Stimulated activated CD4-positive, alpha-beta T cell treated with anti-CD3 and anti-CD28 coated beads, Interleukin-1b, Interleukin-23, amount 100 ng/mL, for 1 hour (primary cell): ENCODE measurements at places on chromosomes 2 and 18.

GRCh38 chr2:99797475-99797874 lies 307.7 kb upstream of the REV1 start:
- no peak for DNase-seq

DNA sequence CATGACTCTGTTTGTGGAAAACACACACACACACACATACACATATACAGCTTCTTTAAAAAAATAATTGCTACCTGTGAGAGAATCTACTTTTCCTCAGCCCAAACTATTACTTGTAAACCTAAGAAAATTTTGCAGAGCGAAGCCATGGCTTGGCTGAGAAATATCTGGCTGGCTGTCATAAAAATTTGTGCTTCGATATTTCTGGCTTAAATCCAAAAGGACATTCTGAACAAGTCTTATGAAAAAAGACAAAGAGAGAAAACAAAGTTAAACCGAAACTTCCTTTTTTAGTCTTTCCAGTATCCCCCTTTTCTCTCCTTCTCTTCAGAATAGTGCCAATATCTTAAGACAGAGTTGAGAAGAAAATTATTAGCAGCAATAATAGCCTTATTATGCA lies 2048.0 kb downstream of the SUCLG1 start:
- no peak for DNase-seq

DNA sequence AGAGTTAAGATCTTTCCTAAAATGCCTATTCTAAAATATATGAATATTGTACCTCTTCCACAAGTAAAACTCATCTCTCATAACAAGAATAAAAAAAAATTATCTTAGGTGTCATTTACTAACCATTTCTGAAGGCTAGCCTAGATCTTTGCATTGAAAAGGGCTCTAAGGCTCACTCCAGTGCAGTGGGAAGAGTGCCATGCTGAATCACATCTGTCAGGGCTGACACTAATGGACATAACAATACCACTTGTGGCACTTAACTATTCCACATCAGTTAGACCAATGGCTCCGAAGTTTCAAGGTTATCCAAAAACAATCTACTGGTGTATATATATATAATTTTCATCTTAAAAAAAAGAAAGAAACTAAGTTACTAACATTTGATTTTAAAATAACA lies 130.2 kb downstream of the EXOC6B start:
- DNase-seq = no peak

GRCh38 chr18:36454848-36455458 lies 157.4 kb downstream of the FHOD3 start:
- DNase-seq = no peak

DNA sequence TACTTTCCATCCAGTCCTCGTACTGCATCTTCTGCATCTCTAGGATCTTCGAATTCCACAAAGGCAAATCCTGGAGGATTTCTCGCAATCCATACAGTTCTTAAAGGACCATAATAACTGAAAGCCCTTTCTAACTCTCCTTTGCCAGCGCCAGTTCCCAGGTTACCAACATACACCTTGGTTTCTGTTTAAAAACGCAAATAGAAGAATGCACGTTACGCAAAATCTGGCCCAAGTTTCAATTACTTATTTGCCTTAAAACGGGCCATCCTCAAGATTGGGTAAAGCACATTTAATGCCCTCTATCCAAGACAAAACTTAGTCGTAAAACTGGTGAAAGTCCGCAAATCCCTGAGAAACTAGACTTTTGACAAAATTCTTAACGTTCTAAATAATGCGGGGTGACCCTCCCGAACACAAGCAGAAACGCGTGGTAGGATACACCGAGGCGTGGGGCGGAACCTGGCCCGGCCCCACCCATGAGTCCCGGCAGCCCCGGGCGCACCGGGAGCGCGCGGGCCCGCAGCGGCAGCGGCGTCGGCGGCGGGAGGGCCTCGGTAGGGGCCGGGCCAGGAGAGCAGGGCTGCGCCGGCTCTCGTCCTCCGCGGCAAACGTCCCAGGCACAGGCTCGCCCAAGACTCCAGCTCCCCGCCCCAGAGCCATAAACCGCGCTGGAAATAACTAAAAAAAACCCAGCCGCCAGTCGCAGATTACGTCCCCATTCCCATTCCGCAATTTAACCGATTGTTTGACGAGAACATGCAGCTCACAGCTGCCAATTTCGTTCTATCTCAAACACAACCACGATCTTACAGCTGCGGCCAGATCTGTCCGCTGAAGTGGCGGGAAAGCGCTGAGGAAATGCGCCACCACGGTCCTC lies 910 bp downstream of the SRSF7 start:
- no peak for DNase-seq

- DNase-seq = no peak
Measured at GRCh38 chr2:109300582-109300981, 171.6 kb downstream of the SH3RF3 start.

GRCh38 chr2:102000813-102001766 lies 9.3 kb downstream of the IL1R2 start:
- no peak for DNase-seq

- no peak for DNase-seq
Measured at GRCh38 chr2:168490015-168490874, 34.2 kb downstream of the CERS6 start.

DNA sequence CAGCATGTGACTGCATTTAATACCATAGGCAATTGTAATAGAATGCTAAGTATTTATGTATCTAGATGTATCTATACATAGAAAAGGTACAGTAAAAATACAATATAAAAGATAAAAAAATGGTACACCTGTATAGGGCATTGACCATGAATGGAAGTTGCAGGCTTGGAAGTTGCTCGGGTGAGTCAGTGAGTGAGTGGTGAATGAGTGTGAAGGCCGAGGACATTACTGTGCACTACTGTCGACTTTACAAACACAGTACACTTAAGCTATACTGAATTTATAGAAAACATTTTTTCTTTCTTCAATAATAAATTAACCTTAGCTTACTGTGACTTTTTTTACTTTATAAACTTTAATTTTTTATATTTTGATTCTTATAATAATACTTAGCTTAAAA lies 8.9 kb downstream of the DIS3L2 start:
- no peak for DNase-seq

DNA sequence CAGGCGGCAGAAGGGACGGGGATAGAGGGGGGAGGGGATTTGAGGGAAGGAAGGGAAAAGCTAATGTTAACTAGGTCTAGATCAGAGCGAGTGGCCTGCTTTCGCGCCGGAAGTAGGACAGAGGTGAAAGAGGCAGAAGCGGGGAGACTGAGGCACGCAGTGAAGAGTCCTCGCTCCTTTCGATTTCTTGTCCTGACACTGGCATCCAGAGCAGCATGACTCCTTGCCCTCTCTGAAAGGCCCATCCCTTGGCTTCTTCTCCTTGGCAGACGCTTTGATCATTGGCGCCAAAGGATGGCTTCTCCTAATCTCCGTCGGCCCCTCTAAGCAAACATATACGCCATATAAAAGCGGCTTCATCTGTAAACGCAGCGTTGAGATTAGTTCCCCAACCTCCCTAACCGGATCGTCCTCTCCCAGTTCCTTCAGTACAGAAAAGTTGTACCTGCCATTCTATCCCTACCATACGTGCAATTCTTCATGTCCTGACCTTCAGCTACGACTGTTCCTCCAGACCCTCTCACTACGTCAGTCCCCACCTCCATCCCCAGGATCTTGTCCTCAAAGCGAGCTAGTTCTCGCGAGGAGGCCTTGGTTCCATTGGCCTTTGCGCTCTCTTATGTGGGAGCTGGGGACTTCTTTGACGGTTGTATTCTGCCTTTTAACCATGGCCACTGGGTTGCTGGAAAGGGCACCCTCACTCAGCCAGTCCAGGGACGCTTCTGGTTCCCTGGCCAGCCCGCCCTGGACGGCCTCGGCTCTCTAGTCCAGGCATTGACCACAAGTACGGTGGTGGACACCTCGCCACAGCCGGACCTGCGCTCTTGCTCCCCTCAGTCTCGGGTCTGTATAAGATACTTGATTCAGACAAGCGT lies 857 bp upstream of the NEUROD1 start:
- no peak for DNase-seq

DNA sequence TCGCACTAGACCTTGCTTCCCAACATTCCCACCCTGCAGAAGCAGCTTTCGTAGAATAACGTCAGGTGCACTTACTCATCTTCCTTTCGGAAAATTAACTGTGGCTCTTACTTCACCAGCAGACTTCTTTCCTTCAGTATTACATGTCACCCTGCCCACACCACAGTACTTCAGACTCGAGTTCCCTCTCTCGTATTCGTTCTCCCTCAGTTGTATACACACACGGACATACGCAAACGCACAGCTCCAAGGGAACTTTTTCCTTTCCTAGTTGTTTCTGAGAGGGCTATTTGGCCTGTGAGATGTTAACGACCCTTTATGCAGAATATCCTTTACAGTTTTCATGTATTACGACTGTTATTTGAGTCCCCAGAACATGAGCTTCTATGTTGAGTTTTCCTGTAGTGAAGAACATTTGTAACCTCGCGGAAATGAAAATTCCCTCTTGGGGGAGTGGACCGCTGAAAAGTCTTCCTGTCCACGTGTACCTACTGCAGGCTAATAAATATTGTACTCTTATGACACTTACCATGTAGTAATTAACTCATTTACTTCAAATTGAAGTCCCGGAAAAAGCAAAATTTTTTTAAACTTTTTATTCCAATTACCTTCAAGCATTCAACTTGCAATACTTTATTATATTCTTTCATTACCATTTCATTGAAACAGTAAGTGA lies 908 bp downstream of the ERLEC1 start:
- DNase-seq = no peak

DNA sequence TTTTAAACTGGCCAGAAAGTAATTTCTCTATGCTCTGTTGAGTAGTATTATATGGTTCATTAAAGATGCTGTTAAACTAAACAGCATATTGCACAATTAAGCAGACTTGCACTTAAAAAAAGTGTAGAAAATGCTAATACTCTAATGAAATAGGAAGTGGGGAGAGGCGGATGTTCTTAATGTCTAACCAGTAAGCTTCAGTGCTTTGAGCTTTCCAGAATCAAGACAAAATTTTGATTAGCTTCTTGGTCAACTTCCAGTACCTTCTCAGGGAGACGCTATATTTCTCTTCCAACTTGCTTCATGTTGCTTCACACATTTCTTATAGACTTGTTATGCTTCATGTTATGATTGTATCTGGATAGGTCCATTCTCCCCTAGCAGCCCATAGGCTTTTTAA lies 89.1 kb downstream of the MAP2 start:
- no peak for DNase-seq

DNA sequence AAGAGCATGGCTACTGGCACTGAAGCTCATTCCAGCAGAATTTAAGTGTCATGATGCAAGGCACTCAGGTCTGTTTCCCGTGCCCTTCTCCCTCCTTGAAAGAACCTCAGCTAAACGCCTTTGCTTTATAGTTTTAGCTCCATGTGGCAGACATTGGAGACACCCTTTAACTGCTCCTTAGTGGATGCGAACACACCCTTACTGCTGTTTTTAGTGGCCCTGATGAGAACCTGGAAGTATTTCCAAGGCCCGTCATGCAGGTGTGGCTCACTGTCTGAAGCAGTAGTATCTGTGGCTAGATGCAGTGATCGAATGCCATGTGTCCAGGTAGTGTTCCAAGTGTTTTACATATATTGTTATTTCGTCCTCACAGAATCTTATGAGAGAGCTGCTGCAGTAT lies 28.3 kb downstream of the KIF5C start:
- no peak for DNase-seq

DNA sequence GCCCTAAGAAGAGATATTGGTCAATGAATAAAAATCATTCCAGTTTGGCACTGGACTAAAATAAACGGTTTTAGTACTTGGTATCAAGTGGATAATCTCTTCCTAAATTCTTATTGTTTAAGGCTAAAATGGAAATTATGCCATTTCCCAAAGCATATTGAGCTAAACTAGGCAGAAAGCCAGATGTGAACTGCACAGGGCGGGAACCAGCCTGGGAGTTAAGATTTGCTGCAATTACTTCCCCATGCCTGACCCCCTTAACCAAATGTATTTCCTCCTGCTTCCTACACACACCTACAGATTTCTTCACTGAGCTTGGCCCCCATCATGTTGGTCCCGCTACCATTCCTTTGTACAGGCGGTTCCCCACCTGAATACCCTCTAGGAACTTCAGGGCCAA lies 12.2 kb downstream of the ZBTB7C start:
- DNase-seq = no peak

- DNase-seq = no peak
Measured at GRCh38 chr2:133504566-133505505, 63.4 kb downstream of the NCKAP5 start.

- no peak for DNase-seq
Measured at GRCh38 chr2:227377467-227378351, 1.4 kb downstream of the TM4SF20 start.

DNA sequence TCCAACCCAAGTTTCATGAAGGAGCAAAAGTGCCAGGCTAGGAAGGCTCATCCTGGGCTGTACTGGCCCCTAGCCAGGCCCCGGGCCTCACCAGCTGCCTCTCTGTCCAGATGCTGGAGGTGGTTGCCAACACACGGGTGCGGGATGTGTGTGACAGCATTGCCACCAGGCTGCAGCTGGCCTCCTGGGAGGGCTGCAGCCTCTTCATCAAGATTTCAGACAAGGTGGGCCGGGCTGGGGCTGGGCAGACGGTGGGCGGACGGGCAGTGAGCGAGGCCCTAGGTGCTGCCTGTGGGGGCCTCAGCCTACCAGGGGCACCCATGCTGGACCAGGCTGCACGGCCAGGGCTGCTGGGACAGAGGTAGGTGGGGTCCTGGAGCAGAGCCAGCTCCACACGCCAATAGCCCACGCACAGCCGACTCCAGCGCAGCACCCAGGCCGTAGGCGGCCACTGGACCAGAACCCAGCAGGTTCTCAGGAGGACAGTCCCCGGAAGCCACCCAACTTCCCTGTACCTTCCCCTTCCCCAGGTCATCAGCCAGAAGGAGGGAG lies 11.8 kb upstream of the GPR17 start:
- no peak for DNase-seq

GRCh38 chr2:8714283-8714682 lies 32.4 kb downstream of the ID2 start:
- DNase-seq = no peak

DNA sequence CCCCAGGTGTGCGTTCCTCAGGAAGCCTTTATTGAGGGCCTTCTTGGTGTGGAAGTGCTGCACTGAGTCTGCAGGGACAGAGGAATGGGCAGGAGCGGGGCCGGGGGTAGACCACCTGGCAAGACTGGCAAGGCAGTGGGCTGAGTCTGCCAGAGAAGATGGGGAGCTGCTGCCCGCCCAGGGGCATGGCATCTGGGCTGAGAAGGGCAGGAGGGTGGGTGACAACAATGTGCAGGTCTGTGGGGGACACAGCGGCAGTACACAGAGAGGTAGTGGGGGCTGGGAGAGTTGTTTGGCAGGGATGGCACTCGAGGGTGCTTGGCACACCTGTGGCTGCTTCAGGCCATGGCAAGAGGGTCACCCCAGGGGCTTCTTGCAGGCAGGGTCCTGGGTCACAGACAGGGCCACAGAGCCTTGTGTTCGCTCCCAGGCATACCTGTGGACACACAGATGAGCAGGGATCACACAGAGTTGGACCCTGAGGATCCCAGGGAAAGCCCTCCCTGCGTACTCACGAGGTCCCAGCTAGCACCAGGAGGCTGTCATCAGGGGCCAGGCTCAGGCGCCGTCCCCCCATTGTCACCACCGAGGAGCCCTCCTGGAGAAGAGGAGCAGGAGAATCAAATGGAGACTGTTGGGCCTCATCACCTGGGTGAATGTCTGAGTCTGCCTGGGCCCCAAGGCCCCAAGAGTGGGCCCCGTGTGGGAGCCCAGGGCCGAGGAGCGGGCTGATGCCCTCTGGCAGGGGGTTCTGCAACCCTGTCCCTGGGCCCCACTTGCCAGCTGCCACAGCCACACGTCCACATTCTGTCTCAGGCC lies 3.4 kb upstream of the OXER1 start:
- DNase-seq = no peak
